ENCODE measurements at places on chromosomes 12 and 14.

- DNase-seq, result no peak
These were observed 143.1 kb downstream of the PRIMA1 start for GRCh38 chr14:93645200-93645599.

GRCh38 chr12:46389031-46389616, 16.6 kb upstream of the SLC38A2 start:
- no peak for DNase-seq

DNA sequence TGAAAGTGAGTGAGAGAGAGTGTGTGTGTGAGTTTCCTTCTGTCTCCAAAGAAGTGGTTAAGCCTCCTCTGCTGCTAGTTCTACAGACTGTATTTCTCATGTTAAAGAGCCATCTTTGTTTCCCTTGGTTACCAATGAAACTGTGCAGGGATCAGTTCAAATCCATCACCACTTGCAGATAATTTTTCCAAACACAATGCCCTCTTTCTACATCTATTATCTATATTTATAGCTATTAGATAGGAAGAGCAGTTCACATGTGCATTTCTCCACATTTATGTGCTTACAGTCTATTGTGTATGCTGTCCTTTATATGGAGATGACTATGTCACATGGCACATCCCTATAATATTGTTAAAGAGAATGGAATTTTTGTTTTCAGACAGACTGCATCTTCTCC, 2.2 kb upstream of the DAAM1 start:
- DNase-seq, result no peak

- no peak for DNase-seq
These were observed 203.6 kb downstream of the NUAK1 start for GRCh38 chr12:105935106-105935505.

- no peak for DNase-seq
These were observed 2.1 kb downstream of the ATP2A2 start for GRCh38 chr12:110282956-110283817.

GRCh38 chr12:57732270-57732669, 6.3 kb downstream of the AGAP2 start:
- no peak for DNase-seq

DNA sequence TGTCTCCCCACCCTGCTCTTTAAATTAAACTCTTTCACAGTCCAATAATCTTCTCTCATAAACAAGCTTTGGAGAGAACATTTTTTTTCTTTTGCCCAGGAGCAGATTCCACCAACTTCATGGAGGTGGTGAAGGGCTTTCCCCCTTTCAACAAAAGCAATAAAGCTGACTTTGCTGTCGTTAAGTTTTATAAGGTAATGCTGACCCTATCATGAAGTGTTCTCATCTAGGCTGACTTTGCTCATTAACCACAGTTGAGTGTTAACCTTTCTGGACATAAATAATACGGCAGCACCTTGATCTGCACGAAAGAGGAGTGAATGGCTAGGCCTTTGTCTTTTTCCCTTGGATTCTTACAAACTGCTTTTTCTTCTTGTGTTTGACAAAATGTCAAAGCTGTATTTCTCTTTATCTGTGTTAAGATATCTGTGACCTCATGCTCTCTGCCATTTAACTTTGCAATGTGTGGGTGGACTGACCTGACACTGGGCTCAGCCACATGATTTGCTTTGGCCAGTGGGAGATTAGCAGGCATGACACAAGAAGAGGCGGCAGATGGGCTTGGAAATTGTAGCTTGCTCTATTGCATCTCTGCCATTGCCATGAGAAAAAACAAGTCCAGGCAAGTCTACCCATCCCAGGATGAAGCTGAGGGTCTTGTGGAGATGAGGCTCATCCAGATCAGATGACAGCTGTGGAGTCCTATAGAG, 470.9 kb upstream of the CCDC196 start:
- no peak for DNase-seq

GRCh38 chr14:36293824-36294223, 26.6 kb downstream of the MBIP start:
- DNase-seq, result no peak

- DNase-seq, result no peak
These were observed 53.5 kb downstream of the SLC38A6 start for GRCh38 chr14:61034416-61035120.

- DNase-seq, result no peak
These were observed 30.3 kb downstream of the BAZ2A start for GRCh38 chr12:56599797-56600196.

DNA sequence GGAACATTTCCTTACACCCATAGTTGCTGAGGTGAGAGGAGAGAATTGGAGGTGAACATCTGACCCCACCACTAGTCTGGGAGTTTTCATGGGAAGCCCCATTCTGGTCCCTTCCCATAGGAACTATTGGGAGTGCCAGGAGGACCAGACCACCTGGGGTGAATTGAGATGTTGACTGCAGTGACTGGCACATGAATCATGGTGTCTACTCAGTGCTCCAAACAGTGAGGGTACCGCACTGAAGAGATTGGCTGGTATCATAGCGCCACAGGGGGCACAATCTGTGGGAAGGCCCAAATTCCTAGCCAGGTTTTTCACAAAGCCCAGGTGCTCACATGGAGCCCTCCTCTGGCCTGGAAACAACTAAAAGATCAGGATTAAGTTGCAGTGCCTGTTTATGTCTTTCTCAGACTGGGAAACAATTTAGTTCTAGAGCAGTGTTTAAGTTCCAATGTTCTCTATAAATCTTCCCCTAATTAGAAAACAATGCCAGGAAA, 3.7 kb upstream of the RNASE9 start:
- DNase-seq, result no peak

- DNase-seq, result peak; percentile 20
These were observed 535 bp downstream of the BIN2 start for GRCh38 chr12:51323317-51323960.

DNA sequence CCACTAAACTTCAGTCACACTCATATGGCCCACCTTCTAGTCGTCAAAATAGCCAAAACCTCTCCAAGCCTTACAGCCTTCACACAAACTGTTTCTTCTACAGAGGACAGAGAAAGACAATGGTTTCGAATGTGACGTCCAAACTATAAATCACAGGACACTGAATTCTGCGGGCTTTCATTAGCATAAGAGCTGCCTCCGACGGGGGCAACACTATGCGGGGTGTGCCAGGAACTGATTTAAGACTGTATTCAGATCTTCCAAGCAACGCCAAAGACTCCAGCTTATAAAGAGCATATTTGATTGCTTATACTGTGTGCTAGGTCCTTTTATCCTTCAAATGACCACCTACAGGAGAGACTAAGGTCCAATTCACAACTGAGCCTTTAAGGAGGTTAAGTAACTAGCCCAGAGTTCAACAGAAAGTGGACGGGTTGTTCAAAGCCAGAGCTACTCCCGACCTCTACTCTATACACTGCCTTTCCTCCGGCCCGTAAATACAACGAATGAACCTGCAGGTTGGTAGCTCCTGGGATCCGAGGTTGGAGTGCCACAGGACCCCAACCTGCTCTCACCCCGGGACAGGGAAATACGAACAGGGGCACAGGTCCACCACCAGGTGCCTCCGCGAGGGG, 575 bp downstream of the L2HGDH start:
- no peak for DNase-seq

DNA sequence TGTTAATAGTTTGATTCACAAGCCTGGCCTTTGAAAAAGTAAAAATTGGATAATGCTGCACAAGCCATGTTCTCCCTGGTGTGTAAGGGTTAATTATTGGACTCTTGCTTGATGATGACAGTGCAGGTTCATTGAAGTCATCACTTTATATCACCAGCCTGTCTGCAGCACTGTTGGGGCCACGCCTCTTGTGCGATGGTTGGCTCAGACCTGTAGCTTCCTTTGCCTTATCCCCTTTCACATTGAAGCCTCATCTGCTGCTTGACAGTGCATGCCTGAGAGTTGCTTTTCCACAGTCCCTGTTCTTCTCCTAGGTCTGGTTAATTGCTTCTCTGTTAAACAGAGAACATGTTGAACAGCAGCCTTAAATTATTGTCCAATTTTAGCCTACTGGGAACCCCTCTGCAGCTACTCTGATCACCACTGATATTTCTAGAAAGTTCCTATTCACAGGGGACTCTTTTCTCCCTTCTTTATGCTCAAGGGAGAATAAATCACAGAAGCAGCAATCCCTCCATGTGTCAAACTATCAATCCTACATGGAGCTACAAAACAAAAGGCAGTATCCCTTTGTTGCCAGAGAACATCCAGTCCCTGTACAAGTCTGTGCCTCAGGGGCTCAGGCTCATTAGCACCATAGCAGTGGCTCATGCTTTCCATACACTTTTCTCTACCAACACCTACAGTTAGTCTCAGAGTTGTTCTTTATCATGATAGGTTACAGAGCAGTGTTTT, 322.1 kb downstream of the RGS6 start:
- no peak for DNase-seq

DNA sequence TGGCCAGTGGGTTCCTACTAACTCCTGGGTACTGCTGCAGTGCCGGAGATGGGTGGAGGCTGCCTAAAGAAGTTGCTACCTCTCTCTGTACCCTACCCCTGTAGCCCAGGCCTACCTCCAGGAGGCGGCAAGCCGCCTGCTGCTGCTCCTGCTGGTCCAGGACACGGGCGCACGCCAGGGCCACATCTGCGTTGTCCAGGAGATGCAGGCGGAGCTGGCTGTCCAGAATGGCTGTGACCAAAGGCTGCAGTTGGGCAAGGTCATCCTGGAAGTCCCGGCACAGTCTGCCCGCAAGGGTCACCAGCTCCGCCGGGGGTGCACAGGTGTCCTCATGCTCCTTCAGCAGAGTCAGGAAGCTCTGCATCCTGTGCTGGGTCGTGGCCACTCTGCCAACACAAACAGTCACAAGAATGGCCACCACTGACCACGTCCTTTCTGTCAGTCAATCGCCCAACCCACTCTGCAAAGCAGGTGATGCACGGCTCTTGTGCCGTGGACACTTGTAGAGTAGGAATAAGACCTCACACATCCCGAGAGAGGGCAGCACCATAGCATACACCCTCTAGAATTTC, 1.6 kb downstream of the ANHX start:
- DNase-seq, result no peak

DNA sequence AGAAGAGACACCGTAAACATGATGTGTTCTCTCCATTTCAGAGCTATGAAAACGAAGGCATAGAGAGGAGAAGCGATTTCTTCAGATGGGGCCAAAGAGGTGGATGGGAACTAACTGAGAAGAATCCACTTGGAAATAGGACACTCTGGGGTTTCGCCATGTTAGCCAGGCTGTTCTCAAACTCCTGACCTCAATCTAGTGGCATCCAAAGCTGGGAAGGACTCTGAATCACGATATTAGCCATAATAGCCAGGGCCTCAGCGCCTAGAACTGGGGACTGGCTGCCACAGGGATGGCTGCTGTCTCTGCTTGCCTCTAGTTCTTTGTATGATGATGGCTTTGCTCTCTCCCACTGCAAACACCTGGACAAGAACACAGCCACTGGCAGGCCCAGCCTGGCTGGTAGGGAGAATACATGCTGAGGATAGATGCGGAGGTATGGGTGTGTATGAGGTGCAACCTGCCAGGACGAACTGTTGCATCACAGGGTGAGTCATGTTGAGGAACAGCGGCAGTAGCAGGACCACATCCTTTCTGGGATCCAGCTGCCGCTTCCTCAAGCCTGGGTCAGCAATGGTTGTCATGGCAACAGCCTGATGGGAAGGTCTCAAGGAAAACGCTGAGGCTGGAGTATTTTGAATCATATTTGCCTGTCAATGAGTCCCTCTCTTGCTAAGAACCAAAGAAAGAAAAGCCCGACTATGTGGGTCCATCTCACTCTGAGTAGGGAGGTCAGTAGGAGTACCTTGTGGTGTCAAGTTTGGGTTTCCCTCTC, 31.1 kb downstream of the CCDC177 start:
- no peak for DNase-seq

GRCh38 chr12:2311020-2311778, 258.4 kb downstream of the CACNA1C start:
- no peak for DNase-seq

- no peak for DNase-seq
These were observed 11.9 kb upstream of the UBE2N start for GRCh38 chr12:93453633-93454032.

DNA sequence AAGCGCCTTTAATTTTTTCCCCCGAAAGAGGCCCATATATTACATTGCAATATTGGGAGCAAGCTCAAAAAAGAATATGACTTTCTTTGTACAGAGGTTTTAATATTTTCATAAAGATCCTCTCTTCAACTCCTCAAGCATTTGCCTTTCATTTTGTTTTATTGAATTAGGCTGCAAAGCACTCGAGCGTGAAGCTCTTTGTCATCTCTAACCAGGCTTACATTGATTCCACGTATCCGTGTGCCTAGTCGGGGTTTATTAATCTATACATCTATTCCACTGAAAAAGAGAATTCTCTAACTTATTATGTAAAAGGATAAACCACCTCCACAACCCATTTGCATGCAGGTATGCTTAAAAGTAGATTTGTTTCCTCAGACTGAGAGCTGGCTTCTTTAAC, 234.8 kb upstream of the TMPO start:
- DNase-seq, result no peak

- no peak for DNase-seq
These were observed 540.1 kb upstream of the MIS18BP1 start for GRCh38 chr14:45793081-45793480.

DNA sequence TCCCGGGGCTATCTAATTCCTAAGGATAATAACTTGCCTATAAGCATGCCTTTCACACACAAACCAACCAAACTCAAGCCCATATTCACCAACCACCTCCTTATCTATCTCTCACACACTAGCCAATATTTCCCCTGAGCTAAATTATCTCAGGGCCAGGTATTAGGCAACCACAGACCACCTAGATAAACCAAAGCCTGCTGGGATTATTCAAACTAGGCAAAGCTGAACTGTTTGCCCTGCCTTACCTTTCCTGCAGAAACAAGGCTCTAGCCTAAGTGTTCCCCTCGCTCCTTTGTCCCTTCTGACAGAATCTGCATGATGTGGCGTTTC, 114.7 kb upstream of the EEA1 start:
- DNase-seq, result no peak

DNA sequence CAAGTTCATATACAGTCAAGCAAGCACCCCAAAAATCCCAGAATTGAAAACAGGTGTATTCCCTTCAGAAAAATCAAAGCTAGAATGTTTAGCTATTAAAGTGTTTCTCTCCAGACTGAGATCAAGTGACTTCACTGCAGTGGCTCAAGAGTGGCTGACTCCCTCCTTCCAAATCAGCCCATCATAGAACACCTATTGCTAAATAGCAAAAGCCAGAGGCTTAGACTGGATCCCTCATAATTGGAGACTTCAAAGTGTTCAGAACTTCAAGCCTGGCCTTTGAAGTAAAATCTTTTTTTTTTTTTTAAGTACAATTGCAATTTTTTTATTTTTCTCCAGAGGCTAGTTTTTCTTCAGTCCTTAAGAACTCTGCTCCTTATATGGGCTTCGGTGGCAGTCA, 50.0 kb upstream of the CERS5 start:
- DNase-seq, result no peak
